ENCODE measurements at places on chromosomes 2 and 18.

DNA sequence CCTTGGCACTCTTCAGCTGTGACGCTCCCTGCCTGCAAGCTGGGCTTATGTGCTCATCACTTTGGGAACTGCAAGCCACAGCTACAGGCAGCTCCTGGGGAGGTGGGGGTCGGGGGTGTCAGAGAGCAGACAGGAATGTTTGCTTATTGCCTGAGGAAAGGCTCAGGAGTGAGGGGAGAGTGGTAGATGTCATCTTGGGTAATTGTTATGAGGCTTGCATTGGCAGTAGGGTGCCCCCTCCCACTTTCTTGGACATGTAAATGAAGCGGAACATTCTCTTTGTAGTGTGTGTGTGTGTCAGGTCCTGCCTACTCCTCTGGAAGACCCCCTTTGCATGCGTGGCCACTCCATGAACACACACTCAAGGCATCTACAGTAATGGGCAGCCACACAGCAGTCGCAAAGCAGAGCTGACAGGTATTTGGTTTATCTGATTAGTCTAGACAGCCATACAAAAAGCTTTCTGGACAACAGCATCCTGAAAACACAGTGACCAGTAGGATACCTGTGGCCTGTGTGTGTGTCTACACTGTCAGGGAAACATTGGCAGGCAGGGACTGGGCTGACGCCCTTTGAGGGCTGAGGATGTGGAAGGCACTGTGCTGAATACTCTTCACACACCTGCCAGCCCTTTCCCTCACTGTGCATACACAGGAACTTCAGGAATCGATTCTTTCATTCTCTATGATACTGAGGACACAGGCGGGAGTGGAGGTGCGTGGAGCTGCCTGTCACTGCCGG, 17.1 kb upstream of the MC2R start:
- DNase-seq = no peak

DNA sequence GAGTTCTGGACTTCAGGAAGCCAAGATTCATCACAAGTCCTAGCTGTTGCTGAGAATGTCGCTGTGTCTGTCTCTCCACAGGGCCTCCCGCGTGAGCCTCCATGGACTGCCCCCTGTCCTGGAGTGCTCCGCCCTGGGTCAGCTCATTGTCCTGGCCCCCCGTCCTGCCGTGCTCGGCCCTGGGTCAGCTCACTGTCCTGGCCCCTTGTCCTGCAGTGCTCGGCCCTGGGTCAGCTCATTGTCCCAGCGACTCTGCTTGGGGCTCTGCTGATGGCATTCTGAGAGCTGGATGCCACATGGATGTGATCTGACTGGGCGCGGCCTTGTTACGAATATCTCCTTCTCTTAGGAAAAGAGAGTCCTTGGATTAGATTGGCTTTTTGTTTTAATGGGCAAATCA, 78.5 kb downstream of the EIPR1 start:
- no peak for DNase-seq

GRCh38 chr2:43225093-43225787, 1.2 kb downstream of the ZFP36L2 start:
- peak; percentile 50 for DNase-seq

- no peak for DNase-seq
These were observed 40.7 kb downstream of the TTC39C start for GRCh38 chr18:24055009-24055804.

Data from stimulated activated CD8-positive, alpha-beta memory T cell treated with anti-CD3 and anti-CD28 coated beads, Interleukin-4, amount 100 ng/mL, for 1 hour (primary cell).